NCI-H460 (cell line): ENCODE measurements at places on chromosomes 2 and 18.

DNA sequence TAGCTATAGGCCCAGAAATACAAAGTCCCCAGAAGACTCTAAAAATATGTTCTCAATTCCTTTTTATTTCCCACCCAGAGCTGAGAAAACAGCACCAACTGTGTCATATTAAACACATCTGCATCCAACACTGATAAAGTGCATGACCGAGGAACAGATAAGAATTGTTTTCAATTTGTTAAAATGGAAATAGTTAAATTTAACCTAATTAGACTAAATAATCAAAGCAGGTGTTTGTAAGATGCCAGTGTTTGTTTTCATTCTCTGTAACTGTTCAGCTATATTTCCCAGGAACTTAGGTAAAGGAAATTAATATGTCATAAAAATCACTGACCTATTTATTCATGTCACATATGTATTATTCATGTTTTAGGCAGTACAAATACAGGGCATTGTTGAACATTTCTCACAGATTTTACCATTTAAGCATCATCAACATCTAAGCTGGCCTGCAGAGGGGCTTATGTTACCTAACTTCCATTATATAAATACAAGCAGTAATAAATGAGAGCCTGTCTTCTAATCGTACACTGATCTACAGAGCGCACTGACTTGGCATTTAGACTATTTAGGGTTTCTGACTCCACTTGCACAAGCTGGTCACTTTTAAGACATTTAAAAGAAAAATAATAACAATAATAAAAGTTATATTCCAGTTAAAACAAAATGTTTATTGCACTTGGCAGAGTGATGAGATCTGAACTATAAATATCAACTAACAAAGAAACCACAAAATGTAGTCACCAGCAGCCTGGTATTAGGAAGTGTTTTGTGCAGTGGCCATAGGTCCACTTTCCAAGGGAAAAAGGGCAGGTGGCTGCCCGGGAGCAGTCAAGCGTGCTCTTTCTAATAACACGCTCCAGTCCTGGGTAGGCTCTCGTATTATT, 86.6 kb upstream of the ZFP36L2 start:
- DNase-seq = no peak

DNA sequence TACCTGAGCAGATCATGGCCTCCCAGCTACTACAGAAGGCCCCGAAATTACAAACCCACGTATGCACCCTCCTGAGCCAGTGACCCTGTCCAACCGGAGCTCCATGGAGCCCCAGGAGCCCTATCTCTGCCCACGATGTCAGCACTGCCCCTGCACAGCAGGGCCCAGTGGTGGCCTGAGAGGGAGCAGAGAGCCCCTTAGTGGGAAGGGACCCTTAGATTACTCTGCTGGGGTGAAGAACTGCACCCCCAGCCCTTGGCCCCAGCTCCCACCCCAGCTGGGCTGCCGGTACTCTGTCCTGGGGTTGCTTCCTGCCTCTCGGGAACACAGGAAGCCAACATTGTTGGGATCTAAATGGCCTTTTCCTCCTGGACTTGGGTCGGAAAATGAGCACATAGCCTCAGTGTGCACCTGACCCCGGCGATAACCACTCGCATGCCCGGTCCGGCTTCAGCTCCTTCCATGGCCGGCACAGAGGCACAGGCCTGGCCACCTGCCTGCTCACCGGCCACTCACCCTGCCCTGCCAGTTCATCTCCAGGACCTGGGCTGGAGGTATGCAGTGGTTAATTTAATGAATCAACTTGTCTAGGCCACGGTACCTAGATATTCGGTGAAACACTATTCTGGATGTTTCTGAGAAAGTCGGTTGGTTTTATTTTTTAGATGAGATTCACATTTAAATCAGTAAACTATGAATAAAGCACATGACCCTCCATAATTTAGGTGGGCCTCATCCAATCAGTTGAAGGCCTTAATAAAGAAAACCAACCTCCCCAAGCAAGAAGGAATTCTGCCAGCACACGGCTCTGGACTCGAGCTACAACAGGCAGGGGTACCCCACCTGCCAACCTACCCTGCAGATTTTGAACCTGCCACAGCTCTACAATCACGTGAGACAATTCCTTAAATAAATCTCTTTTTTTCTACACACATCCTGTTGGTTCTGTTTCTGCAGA, 19.2 kb downstream of the TNS1 start:
- no peak for DNase-seq

- DNase-seq = no peak
Measured at GRCh38 chr2:113124181-113124961, 3.0 kb upstream of the IL1RN start.

DNA sequence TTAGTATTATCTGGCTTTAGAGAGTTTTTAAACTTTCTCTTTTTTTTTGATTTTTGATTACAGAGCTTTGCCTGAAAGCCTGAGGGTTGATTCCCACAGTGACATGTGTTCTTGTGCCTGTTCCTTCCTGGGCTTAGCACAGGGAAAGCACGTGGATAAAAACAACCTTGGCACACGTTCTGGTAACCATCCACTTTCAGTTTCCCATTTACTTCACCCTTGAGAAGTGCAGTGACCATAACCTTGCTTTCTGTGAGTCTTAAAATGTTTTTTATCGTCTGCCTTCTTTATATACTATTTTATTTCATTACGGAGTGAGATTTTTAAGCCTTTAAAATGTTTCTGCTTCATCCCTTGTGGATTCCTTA, 11.5 kb downstream of the CD226 start:
- DNase-seq = no peak

GRCh38 chr18:74459889-74460288, 2.8 kb upstream of the DIPK1C start:
- DNase-seq = no peak

- no peak for DNase-seq
Measured at GRCh38 chr2:238345297-238345968, 25.1 kb downstream of the TRAF3IP1 start.

DNA sequence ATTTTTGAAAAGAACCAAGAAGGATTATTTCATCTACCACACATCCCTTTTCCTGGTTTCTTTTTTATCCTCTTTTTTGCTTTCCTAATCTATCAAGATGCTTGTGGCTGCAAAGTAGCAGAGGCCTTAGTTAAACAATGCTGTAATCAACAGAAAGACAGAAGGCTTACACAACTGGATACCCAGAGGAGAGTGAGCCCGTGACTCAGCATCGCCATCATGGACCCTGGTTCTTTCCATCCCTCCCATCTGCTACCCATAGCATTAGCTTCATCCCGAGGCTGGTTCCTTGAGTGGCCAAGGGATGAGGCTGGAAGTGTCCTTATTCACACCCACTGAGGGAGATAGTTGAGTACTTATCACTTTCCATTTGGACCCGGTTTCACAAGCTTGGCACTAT, 7.5 kb upstream of the HAAO start:
- DNase-seq = no peak

DNA sequence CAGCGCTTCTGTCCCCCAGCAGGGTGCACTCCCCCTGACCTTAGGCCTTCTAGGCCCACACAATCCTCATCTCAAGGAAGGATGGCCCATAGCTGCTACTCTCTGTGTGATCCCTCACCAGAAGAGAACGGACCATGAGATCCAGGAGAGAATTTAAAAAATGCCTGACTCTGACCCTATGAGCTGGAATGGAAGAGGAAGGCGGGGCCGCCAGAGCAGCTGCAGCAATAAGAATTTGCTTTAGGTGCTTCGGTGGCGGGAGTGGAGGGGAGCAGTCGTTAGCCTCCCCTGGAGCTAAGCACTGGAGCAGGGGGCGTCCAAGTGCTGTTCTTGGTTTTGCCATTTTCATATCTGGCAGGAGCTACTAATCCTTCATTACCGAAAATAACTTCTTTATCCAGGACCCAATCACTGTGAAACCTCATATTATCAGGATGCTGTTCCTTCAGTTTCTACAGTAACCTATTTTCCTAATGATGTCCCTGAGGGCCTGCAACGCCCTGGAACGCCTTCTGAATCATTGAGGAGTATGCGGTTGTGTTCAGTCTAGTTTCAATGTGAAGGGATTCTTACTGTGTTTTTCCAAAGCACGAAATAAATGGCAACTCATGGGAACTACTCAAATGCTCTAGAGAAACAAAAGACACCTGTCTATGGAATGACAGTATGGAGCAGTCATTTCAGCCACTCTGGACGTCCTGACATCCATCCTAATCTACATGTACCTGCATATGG, 105.1 kb upstream of the SIX2 start:
- no peak for DNase-seq

- no peak for DNase-seq
Measured at GRCh38 chr2:97849881-97850528, 136.6 kb downstream of the ZAP70 start.

DNA sequence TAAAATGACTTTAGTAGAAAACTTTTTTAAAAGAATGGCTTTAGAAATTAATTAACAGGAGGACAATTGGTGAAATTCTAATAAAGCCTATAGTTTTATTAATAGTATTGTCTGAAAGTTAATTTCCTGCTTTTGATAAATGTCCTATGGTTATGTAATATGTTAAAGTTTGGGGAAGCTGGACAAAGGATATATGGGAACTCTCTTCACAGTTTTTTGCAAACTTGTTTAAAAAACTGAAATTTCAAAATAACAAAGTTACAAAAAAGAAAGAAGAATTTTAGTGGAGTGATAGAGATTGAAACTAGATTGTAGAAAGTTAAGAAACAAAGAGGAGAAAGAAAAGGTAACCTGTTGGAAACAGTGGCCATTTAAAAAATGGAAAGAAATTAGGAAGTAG, 67.3 kb downstream of the SEMA4F start:
- no peak for DNase-seq

DNA sequence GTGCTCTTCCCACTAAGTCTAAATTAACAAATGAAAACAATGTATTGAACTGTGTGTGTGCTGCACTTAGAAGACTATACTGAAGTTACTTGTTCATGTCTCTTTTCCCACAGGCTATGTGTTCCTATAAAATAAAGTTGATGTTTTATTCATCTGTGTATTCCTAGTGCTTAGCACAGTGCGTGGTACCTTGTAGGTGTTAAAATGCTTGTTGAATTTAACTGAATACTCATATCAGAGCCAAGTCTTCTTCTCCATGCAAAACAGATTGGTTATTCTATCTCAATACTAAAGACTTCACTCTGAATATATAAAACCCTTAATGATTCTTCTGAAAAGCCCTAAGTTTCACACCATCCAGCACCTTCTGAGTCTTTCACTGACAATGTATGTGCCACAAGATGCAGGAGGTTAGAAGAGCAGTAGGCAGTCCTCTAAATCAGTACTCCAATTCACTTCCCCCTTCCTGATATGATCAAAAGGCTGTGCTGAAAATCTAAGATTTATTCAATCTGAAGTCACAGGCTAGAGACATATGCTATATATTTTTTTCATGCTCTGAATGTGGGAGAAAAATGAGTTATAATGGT, 231.7 kb upstream of the CCDC150 start:
- no peak for DNase-seq

DNA sequence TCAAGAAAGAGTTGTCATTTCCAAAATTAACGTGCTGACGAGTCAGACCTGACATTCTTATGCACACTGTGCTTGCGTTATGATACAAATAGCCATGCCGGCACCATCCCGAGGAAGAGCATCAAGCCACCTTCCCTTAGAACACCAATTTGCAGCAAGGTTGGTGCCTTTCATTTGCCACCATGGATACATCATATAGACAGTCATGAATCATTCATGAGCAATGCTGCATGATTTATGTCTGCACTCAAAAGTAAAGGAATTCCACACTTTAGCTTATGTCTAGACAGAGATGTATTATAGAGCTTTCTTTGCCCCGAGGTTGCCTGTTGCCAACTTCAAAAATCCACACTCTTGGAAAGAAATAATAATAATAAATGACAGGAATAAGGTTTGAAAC, 166.9 kb downstream of the VWC2L start:
- no peak for DNase-seq

GRCh38 chr2:1561259-1561658, 148.0 kb downstream of the TPO start:
- DNase-seq = no peak

GRCh38 chr2:73762571-73762970, 17.3 kb downstream of the DUSP11 start:
- no peak for DNase-seq

DNA sequence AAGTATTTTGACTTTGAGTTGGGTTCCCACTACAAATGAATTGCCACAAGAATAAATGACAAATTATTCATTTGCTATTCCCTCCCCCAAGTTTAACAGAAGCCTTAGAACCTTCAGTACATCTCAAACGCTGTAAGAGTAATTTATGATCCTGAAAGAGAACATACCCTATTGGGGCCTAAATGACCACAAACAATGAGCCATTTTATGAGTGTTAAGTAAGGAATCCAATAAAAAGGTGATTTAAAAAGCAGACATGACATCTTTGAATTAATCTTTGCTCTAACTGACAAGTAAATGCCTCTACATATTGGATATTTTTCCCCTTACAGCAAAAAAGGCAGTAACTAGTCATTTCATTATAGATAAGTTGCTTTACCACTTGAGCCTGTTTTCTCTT, 136.9 kb downstream of the NRXN1 start:
- DNase-seq = no peak

DNA sequence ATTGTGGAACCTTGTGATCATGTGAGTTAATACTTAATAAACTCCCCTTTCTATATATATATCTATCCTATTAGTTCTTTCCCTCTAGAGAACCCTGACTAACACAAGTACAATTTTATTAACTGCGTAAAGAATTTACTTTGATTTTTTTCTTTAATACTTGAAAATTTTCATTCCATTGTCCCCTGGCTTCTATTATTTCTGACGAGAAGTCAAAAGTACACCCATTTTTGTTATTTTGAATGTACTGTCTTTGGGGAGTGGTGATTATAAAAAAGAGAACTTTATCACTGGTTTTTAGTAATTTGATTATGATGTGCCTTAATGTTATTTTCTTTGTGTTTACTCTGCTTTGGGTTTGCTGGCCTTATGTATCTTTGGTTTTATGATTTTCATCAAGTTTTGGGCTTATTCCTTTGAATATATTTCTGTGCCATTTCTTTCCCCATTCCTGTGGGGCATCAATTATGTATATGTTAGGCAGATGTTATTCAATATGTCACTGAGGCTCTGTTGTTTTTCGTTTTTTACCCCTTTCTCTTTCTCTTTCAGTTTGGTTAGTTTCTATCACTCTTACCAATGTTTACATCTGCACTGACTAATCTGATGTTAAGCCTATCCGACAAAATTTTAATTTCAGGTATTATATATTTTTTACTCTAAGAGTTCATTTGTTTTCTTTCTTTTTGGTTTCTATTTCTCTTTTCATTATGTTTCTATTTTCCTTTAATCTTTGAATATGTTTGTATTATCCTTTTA, 271.4 kb downstream of the CAMKMT start:
- DNase-seq = no peak

DNA sequence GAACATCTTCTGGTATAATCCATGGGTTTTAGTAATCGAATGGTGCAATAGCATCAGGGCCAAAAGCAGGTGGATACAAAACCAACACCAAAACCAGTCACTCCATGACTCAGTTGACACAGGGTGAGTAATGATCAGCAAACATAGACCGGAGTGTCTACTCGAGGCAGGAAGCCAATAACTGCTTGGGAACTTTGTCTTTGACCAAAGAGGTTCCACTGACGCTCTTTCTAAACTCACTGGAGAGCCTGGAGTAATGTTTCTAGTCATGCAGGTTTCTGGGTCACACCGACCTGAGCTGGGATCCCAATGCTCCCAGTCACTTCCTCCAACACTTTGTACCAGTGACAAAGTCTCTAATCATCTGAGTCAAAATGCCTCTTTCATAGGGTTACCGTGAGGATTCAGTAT, 30.9 kb downstream of the MREG start:
- peak; percentile 59 for DNase-seq

GRCh38 chr2:53600815-53601214, 166.8 kb upstream of the CHAC2 start:
- DNase-seq = no peak

GRCh38 chr2:64227603-64228125, 83.4 kb upstream of the PELI1 start:
- no peak for DNase-seq
